Sigmoid colon (tissue), 7 donors: ENCODE measurements at places on chromosomes 5 and 9. TPM values are rescaled to one million over a fixed set of nuclear protein-coding genes. Genes with fewer than 3 reads are reported as not detected.

The SPATA6L gene
- 2.3 TPM for total RNA-seq

DNA sequence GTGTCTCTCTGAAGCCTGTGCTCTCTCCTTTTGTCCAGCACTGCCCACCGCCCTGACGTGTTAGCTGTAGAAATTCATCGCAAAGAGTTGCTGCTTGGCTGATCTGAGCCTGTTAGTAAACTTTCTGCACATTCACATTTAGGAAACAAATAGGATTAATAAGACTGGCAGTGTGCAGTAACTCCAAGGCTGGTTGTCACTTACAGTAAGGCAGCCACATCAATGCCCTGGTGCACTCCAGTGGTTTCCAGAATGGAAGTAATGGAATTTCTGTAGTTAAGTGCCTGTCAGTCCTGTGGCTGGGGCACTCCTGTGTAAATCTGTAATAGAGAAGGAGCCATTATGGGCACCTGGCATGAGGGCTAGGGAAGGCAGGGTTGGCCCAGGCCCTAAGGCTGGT lies 70.6 kb downstream of the DOCK2 start:
- H3K27ac ChIP-seq = no peak overlapping the region
- H3K4me1 ChIP-seq = no peaks in the 10 kb centered on the region
- no peaks in the 10 kb centered on the region for H3K36me3 ChIP-seq
- H3K27me3 ChIP-seq = no peaks in the 10 kb centered on the region
- DNase-seq = no peak

DNA sequence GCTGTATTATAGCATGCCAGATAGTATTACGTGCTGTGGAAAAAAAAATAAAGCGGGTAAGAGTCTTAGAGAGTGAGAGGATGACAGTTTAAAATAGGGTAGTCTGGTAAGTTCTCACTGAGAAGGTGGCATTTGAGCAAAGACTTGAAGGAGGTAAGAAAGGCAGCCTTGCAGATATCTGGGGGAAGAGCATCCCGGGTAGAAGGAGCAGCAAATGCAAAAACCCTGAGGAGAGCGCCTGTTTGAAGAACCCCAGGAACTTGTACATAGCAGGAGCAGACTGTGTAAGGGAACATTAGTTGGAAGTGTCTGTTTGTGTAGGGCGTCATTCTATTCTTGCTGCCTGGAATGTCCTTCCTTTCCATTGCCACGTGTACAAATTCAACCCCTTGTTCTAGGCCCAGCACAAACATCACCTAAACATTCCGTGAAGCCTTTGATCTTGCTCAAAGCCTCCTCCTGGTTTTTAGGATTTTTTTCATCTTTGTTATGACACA lies 2.6 kb downstream of the AP3S1 start:
- no peak for DNase-seq
- H3K4me1 ChIP-seq = peaks cover 32% of the 10 kb centered on the region
- H3K36me3 ChIP-seq = no peaks in the 10 kb centered on the region
- H3K27ac ChIP-seq = peak overlapping the region; percentile 57

DNA sequence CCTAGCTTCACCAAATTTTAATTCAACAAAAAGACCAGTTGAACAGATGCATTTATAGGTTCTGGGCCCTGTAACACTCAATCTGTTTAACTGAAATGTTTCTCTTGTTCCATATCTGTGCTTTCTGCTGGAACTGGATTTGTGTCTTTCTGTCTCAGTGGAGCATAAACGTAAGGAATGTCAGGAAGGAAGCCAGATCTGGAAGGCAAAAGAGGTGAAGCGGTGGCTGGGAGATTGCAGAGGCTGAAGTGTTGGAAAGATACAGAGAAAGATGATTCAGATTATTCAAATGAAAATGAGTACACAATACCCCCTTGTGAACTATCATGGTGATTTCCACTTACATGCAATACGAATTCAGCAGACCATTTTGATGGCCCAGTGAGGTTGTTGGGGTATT lies 406.8 kb downstream of the BRINP1 start:
- H3K27ac ChIP-seq = peak overlapping the region; percentile 36
- DNase-seq = no peak
- no peaks in the 10 kb centered on the region for H3K36me3 ChIP-seq
- H3K27me3 ChIP-seq = no peaks in the 10 kb centered on the region
